ENCODE measurements at places on chromosomes 2 and 18. TPM values are rescaled to one million over a fixed set of nuclear protein-coding genes. Genes with fewer than 3 reads are reported as not detected.

- no peak for DNase-seq
Observed at GRCh38 chr2:15388406-15389325, 172.5 kb downstream of the NBAS start.

DNA sequence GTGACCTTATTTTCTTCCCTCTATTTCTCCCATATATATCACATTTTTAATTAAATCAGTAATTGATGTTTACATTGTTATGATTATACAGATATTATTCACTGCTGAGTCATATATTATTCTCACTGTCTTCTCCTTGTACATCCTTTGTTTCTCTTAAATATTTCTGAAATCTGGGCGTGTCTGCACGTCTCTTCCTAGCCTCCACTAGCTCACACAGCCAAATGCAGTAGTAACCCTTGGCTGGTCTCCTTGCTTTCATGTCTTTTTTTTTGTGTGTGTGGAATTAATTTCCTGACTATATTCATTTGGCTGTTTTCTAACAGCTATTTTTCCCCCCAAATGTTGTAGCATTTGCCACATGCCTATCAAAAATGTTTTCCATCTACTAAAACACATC, 15.8 kb downstream of the CCNYL1 start:
- no peak for DNase-seq

- DNase-seq, result no peak
Observed at GRCh38 chr2:196546151-196546919, 93.2 kb upstream of the CCDC150 start.

DNA sequence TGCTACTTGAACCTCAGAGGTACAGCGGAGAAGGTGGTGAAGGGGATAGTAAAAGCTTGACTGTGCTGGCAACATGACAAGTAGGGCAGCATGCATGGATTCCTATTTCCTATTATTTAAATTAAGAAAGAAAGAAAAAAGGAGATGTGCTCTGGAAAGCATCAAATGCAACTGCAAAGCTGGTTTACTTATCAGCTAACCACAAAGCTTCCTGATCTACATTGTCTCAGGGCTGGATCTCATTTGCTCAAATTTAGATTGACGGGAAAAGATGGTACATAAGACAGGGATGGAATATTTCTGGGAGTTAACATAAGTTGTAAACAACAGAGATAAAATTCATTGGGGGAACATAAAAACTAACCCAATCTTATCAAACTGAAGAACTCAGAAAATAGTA, 178.0 kb downstream of the RIT2 start:
- DNase-seq, result no peak

DNA sequence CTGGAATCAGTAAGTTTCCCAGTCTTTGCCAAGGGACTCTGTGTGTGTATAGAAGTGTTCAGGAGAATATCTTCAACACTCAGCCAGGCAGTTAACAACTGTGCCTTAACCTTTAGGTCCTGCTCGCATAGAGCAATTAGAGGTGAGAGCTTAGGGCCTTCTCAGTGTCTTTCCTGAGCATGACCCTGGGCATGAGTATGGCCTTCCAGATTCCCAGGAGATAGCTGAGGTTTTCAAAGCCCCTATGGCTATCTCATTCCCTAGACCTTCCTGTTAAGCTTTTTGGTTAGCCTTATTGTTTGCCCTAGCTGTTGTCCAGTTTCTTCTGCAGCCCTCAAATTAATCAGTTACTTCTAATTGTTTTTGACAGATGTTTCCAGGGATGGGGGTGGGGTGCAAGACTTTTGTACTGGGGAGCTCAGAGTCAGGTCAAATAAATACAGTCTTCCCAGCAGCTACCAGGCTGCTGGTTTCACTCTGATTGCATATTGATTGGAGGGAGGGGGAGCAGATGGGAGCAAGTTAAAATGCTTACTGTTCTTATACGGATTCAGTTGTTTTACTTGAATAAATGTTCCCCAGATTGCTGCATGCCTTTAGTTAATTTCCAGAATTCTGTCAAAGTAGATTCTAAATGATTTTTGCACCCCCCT, 23.1 kb downstream of the PDK1 start:
- no peak for DNase-seq

DNA sequence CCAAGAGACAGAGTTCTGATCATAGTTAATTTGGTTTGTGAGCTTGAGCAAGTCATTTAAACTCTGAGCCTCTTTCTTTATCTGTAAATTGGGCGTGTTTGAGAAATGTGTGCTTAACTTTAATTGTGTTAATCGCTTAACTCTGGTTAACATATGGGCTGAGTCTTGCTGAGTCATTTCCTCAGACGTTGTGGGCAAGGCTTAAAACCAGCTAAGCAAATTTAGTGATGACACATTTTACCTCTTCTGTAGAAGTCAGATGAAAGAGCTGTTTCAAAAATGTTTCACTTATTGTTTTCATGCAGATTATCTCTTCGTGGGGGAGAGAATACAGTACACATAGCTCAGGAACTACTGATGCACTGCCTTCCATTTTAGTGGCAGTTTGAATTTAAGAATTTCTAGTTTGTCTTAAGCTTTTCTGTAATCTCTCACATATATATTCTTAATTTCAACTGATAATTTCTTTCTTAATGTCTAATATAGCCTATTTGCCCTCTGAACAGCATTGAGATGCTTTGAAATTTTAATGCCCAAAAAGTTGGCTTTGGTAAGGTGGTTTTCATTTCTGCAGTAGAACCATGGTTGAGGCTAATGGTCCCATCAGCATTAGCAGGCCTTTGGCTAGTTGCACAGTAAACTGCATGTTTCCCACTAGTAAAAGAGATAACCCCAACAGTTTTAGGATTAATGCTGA, 34.9 kb downstream of the RAB10 start:
- DNase-seq, result no peak

DNA sequence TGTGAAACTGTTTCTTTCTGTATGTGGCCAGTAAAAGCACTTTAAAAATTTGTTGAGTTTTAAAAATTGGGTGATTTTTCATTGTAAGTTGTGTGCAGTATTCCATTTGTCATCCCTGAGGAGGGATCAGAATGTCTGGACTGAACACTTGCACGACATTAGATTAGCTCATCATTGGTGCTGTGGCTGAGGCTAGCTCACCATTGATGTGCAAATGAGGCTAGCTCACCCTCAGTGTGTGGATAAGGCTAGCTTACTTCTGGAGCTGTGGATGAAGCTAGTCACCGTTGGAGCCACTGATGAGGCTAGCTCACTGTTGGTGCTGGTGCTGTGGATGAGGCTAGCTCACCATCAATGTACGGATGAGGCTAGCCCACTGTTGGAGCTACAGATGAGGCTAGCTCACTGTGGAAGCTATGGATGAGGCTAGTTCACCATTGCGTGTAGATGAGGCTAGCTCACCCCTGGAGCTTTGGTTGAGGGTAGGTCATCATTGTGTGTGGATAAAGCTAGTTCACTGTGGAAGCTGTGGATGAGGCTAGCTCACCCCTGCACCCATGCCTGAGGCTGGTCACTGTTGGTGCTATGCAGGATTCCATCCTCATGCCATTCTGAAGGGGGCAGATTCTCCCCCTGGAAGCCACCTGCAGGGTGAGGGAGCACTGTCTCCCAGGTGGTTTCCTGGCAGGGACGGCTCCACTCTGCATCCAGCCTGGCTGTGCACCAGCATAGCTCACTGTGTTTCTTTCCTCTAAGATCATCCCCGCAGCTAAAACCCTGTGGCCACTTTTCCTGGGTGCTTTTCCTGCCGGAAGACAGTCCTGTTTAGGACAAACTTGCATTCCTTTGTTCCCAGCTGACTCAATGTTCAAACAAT, 101.1 kb downstream of the TWIST2 start:
- DNase-seq, result no peak

DNA sequence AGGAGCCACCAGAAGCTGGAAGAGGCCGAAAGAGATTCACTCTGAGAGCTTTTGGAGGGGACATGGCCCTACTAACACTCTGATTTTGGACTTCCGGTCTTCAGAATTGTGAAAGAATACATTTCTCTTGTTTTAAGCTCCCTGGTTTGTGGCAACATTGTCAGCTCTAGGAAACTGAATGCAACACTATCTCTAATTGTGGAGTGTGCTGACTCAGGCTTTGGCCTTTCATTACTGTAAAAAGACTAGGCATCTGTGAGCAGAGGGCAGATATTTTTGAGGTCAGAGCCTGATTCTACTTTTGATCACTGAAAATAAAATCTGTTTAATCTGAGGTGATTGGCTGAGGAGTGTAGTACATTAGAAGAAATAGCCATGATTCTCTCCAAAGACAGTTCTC, 185.4 kb upstream of the FAM98A start:
- no peak for DNase-seq

DNA sequence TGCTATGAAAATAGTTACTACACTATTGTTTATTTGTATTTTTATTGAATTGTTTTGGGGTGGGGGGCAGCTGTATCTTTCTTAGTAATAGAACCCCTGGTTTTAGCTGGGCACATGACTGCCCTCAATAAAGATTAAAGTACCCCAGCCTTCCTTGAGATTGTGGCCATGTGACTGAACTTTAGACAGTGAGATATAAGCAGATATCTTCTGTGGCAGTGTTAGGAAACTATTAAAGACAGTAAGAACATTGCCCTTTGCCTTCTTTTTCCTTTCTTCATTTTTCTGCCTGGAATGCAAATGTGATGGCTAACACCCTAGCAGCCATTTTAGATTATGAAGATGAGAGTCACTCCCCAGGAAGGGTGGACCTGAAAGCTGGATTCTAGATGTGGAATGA, 47.9 kb upstream of the AKAIN1 start:
- no peak for DNase-seq

DNA sequence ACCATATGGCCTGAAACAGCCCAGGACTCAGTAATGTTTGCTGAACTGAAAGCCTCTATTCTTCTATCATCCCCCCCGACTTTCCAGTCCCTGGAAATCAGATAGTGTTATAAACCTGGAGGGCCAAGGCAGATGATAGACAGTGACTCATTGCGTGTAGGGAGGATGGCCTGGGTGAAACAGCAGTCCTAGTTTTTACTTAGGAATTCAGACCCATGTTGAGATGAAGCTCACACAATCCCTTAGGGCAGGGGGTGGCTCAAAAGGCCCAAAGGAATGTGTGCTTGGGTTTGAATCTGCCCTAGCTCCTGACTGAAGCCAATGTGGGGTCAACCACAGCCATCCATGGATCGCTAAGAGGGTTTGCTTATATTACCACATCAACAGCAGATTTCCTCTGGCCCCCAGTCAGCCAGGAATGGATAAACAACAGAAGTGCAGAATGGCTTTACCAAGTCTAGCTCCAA, 43.9 kb upstream of the STPG4 start:
- no peak for DNase-seq

DNA sequence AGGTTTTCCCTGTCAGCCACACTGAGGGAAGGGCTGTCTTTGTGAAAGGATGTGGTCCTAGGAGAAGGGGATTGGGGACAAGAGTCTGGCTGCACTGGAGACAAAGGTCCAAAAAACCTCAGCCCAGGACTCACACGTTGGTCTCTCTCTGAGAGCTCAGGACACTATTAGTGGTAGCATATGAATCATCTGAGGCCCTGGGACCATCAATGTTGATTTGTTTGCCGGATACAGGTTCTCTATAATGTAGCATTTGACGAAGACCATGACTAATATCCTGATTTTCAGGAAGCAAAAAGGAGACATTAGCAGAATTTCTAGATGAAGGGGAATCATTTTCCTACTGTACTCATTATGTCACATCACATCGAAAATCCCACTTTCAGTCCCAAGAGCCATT, 22.2 kb upstream of the DNAH6 start:
- no peak for DNase-seq

GEN1 gene
- polyA plus RNA-seq, result 1.5 TPM

C1D gene
- 21.2 TPM for polyA plus RNA-seq

PLGLB1 gene
- 0.81 TPM for polyA plus RNA-seq

TUBA4B gene
- not detected for polyA plus RNA-seq

ANKRD30B gene
- polyA plus RNA-seq, result not detected

PNPT1 gene
- 11.7 TPM for polyA plus RNA-seq

SPRED2 gene
- 9.2 TPM for polyA plus RNA-seq

SLC9A4 gene
- polyA plus RNA-seq, result not detected

C2orf74 gene
- 63.3 TPM for polyA plus RNA-seq

FSHR gene
- 0.11 TPM for polyA plus RNA-seq

Measured in right cardiac atrium (tissue), 5 donors.